ENCODE measurements at places on chromosomes 16 and 17. TPM values are rescaled to one million over a fixed set of nuclear protein-coding genes. Genes with fewer than 3 reads are reported as not detected.

GNG13 gene
- not detected for total RNA-seq

SALL1 gene
- total RNA-seq, result not detected

PNPO gene
- 54.1 TPM for total RNA-seq

BRIP1 gene
- total RNA-seq, result 17.0 TPM

GRCh38 chr17:29572691-29573557 lies 4.4 kb downstream of the TP53I13 start:
- no peak for DNase-seq

- peak; percentile 90 for DNase-seq
These were observed 18.8 kb downstream of the RPH3AL start for GRCh38 chr17:333626-334396.

DNA sequence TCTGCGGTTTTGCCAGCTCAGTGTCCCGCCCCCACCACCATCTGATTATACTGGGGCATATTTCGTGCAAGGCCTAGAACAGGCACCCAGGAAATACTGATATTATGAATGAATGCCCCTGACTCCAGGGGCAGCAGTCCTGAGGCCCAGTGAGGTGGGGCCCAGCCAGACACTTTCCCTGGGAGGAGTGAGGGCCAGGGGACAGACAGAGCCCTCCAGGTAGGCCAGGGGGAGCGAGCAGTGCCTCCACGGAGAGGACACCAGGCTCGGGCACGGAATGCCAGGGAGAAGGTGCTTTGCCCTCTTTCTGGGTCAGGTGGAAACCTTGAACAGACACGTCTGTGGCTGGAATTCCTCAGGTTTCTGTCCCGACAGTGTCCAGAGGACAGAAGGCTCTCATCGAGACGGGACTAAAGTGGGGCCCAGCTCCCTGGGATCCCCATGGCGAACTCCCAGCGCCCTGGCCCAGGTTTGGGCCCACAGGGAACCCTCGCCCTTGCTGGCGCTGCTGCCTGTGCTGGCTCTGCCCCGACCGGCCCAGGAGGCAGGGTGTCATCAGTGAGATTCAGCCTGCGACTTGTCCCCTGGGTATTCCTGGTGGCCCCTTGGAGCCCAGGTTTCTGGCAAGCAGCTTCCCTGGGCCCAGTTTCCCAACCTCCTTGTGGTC lies 4.3 kb downstream of the KATNB1 start:
- DNase-seq, result no peak

GRCh38 chr16:79740252-79740651 lies 139.7 kb upstream of the MAF start:
- DNase-seq, result no peak

DNA sequence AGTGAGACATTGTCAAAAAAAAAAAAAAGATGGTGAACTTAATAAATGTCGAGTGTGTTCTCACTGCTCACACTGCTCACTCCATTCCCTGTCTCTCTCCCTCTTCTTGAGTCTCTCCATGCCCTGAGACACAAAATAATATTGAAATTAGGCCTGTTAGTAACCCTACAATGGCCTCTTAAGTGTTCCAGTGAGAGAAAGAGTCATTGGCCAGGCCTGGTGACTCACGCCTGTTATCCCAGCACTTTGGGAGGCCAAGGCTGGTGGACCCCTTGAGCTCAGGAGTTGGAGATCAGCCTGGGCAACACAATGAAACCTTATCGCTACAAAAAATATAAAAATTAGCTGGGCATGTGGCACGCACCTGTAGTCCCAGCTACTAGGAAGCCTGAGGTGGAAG lies 16.2 kb upstream of the CSF3 start:
- DNase-seq, result peak; percentile 27

DNA sequence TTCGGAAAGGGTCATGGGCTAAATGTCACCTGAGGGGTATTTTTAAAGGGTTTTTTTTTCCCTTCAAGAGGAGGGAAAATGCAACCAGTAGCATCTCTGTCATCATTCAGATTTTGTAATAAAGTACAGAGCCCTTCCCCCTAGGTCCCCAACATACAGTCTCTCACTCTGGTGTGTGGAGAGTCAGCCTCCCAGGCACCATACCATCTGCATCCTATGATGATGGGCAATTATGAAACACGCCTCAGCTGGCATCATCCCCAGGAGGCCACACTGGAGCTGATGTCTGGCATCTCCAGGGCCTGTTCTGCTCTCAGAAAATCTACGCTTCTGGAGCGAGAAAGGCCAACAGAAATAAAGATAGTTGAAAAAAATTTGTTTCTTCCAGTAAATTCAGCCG lies 32.0 kb downstream of the TBX4 start:
- DNase-seq, result no peak
